ENCODE measurements at places on chromosomes 16 and 17. TPM values are rescaled to one million over a fixed set of nuclear protein-coding genes. Genes with fewer than 3 reads are reported as not detected.

The ZPBP2 gene
- polyA plus RNA-seq: 0.11 TPM

The SOX9 gene
- 8.6 TPM for polyA plus RNA-seq

The CD300LF gene
- 0.24 TPM for polyA plus RNA-seq

The BTBD17 gene
- polyA plus RNA-seq: 0.24 TPM

DNA sequence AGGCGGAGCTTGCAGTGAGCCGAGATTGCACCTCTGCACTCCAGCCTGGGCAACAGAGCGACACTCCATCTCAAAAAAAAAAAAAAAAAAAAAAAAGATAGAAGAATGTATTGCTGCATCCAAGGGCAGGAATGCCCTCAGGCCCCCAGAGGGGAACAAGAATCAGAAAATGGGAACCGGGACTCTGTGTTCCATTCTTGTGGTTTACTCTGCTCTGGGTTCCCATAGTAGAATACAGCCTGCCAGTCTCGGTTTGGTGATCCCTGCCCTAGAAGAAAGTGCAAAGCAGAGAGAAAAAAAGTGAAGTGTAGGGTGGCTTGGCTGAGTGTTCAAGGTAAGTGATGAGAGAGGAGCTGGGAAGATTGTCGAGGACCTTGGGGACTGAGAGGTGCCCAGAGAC, 27.4 kb upstream of the KDM6B start:
- no peak for DNase-seq

- no peak for DNase-seq
Observed at GRCh38 chr16:77443357-77444146, 8.7 kb upstream of the ADAMTS18 start.

DNA sequence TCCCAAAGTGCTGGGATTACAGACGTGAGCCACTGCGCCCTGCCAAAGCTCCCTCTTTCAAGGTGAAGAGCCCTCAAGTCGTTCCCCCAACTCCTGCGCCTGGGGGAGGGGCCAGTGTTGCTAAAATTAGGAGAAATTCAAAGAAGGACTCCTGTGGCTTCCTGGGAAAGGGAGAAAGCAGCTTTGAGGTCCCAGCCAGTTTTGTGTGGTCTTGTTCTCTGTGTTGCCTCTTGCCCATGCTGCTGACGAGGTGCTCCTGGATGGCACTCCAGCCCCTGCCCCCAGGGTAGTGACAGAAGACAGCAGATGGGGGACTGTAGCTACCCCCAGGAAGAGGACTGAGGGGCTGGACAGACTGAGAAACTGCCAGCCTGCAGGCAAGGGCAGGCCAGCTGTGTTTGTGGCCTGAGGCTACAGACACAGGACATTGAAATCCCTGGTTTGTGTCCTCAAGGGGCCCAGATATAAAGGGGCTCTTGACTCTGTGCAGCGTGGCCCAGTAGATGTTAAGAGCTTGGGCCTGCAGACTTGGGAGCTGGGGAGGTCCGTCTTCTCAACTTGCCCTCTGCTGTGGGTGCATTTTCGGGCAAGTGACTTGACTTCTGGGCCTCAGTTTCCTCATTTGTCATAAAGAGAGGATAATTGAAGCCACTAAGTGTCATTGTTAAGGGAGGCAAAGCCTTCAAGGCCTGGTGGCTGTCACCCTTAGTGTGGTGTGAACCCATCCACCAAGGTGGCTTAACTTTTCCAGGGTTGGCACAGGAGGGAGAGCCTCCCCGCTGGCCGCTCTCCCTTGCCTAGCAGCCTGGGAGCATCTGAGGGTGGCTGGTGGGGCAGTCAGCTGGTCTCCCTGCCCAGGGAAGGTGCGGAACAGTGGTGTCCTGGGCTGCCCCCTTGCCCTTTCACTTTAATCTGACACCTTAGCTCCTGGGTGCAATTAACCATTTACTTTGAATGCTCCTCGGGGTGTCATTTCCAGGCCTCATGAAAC, 4.1 kb downstream of the UBALD2 start:
- DNase-seq: no peak

- DNase-seq: peak; percentile 44
Observed at GRCh38 chr17:65389949-65390348, 171.5 kb downstream of the AXIN2 start.

GRCh38 chr16:69903865-69904415, 47.2 kb upstream of the CLEC18A start:
- DNase-seq: peak; percentile 77

- peak; percentile 41 for DNase-seq
Observed at GRCh38 chr17:39626171-39627046, at the start of gene PPP1R1B. PPP1R1B (plus strand) TSS chr17:39626952; CDS start chr17:39627393, 441 bp downstream.

DNA sequence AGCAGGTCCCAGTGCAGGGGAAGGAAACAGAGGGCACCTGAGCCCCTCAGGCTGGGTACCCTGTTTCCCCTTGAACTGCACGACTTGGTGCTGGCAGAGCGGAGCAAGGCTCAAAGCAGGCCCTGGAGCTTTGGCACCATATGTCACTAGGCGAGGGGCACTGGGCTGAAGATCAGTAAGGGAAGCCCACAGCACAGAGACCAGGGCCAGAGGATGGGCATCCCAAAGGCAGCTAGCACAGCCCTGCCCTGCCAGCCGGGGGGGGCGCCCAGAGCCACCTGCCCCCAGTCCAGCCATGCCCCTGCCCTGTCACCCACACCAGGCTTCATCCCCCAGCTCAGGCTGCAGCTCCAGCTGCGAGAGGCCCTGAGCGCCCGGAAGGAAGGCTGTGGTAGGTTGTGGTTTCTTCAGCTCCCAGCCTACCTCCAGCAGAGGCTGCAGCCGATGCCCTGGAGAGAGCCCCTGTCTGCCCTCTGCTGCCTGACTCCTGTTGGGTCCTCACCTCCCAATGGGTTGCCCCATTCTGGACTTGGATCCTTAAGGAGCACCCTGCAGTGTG, 10.9 kb downstream of the NHERF1 start:
- DNase-seq: no peak

GRCh38 chr16:66342294-66342900, 24.1 kb upstream of the CDH5 start:
- DNase-seq: no peak

- DNase-seq: no peak
Observed at GRCh38 chr16:50836121-50836621, 94.3 kb downstream of the CYLD start.

DNA sequence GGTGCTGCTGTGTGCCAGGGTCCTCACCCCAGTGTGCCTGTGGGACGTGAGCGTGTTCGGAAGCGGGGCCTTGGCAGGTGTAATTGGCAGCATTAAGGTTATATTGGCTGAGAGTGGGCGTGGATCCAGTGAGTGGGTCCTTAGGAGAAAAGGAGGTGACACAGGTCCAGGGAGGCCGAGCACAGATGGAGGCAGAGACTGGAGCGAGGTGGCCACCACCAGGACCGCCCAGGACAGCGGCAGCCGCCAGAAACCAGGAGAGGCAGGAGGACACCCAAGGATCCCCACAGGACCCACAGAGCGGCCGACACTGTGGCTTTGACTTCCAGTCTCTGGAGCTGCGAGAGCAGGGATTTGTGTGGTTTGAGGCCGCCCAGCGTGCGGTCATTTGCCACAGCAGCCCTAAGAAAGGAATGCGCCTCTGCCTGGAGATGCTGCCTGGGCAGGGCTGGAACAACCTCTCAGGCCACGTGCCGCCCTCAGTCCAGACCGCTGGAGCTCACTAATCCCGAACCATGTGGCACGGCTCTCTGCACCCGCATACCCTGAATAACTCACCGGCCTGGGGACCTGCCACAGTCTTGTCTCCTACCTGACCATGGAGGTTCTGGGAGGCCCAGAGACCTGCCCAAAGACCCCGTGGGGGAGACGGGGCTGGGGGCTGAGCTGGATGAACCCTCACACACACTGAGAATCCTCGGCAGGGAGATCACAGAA, 45.4 kb downstream of the SOX8 start:
- DNase-seq: no peak

All from muscle of back (tissue), 13 donors.